ENCODE measurements at places on chromosomes 2 and 18.

- no peak for DNase-seq
Measured at GRCh38 chr2:59150217-59150849, 909.2 kb upstream of the FANCL start.

GRCh38 chr2:174342686-174343342, 8.1 kb downstream of the SP9 start:
- no peak for DNase-seq

- DNase-seq = no peak
Measured at GRCh38 chr2:120241684-120242083, 11.0 kb upstream of the RALB start.

GRCh38 chr2:45728458-45728942, 77.0 kb downstream of the PRKCE start:
- no peak for DNase-seq

GRCh38 chr2:134625311-134625710, 93.5 kb downstream of the TMEM163 start:
- DNase-seq = no peak

DNA sequence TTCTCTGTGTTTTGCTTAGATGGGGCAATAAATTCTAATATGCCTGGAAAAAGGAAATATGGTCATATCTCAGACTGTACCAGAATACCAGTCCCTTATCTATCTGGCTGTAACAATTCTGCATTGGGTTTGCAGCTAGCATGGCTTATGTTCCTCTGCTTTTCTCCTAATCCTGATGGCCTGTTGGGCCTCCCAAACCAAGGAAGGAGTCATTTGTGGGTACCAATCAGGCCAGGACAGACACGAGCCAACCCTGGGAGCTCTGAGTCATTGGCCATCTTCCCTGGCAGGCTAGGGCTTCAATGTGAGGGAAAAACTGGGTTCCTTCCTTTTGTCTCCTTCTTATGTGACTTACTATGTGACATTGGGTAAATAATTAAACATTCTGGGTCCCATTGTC, 12.0 kb downstream of the SMARCAL1 start:
- no peak for DNase-seq
